ENCODE measurements at places on chromosomes 5 and 9.

DNA sequence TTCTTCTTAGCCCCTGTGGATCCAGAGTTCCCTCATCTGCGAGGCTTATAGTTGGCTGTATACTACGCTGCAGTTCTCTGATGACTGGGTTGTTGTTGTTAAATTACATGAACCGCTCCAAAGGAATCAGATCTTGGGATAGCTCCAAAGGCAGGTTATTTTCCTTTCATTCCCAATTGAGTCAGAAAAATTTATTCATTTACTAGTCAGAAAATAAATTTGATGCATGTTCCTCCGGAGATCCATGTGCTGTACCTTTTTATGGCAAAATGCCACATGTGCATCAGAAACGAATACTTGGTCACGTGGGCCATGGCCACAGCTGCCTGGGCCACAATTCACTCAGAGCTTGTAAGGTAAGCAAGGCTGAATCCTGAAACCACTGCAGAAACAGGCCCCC lies 304.0 kb downstream of the NR2F1-AS1 start:
- DNase-seq, result no peak

- no peak for DNase-seq
Measured at GRCh38 chr5:42779083-42779482, 22.5 kb downstream of the CCDC152 start.

DNA sequence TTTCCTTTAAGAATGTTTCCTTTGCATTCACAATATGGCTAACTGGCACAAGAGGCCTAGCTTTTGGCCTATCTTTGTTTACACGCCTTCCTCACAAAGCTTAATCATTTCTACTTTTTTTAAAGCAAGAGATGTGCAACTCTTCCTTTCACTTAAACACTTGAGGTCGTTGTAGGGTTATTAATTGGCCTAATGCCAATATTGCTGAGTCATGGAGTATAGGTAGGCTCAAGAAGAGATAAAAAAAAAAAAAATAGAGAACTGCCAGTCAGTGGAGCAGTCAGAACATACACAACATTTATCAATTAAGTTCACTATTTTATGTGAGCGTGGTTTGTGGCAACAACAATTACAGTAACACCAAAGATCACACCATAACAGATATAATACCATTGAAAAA lies 5.9 kb downstream of the FKBP15 start:
- DNase-seq, result no peak

GRCh38 chr5:89989776-89990175 lies 419.8 kb downstream of the CETN3 start:
- no peak for DNase-seq

DNA sequence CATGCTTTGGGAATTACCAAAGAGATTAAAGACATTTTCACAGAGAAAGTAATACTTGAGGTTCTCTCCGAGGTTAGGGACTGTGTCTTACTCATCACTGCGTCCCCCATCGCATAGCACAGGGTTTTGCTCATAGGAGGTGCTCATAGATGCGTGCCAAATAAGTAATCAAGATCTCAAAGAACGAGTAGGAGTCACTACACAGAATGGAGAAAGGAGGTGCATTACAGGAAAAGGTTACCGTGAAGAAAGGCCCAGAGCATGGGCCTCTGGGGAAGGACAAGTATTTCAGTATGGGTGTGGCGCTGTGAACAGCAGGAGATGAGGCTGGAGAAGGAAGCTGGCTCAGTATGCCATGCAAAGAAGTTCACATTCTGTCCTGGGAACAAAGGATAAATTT lies 182.4 kb downstream of the ACTL7B start:
- no peak for DNase-seq

DNA sequence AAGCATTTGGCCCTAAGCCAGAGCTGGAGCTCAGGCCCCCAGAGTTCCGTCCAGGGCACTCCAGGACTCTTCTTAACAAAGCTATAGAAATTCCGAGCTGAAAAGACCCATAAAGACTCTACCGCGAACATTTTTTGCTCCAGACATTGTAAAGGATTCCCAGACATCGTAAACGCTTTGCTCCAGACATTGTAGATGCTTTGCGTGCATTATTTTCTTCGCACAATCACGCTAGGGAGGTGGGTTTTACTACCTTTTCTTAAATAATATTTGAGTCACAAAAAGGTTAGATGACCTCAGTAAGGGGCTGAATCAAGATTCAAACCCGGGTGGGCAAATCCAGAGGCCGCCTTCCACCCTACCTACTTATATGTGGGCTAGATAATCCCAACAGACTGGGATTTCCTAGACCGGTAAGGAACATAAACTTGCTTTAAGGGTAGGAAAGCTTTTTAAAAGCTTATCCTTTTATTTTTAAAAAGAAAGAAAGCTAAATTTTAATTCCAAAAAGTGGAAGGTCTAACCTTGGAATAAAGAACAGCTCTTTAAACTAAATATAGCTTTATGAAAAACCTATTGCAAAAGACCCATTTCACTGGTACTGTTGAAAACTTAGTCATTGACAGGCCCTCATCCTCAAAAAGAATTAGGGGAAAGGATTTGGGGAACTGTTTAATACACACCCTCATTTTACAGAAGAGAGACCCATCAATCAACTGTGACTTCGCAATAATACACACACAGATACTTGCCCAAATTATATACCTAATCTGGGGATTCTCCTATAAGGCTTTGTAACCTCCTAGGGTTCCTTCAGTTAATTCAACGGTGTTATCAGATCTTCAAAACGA lies 822 bp upstream of the TNIP1 start:
- no peak for DNase-seq

GRCh38 chr9:135666534-135667462 lies 3.7 kb downstream of the LCN9 start:
- no peak for DNase-seq

DNA sequence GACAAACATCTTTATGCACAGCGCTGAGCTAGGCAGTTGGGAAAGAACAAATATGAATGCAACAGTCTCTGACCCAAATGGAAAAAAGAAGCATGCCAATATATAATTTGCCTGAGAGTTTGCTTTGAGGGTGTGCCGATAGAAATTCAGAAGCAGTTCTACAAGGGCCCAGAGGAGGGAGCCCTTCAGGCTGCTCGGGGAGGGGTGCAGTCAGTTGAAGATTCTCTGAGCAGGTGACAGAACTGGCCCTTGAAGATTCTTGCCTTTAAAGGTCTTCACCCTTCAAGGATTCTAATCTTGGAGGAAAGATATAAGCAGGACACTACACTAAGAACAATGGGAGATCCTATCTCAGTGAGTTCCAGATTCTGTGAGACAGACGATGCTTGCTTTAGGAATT lies 3.7 kb upstream of the PAPPA start:
- no peak for DNase-seq

Measured in stimulated activated CD8-positive, alpha-beta memory T cell treated with anti-CD3 and anti-CD28 coated beads, Interleukin-12 subunit alpha, Interleukin-12 subunit beta, amount 100 ng/mL, for 1 hour (primary cell).